ENCODE measurements at places on chromosomes 7 and 10. TPM values are rescaled to one million over a fixed set of nuclear protein-coding genes. Genes with fewer than 3 reads are reported as not detected.

DNA sequence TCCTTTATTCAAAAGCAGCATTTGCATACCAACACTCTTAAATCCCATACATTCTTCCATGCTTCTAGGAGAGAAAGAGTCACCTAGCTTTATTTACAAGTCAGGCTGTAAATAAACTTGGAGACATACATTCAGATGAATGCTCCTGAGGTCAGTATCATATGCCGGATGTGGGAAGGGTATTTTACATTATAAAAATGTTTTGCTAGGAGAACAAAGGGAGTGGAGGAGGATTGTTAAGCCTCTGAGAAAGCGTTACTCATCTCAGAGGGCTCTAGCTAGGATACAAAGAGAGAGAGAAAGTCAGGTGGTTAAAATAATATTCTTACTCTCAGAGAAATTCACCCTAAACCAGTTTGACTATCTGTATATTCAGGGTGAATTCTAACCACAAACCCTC lies 300.9 kb upstream of the NPSR1 start:
- no peak for DNase-seq

GRCh38 chr7:129752760-129753159 lies 141.2 kb downstream of the NRF1 start:
- DNase-seq = no peak

GRCh38 chr10:88991161-88991898 lies 732 bp downstream of the FAS start:
- no peak for DNase-seq

DNA sequence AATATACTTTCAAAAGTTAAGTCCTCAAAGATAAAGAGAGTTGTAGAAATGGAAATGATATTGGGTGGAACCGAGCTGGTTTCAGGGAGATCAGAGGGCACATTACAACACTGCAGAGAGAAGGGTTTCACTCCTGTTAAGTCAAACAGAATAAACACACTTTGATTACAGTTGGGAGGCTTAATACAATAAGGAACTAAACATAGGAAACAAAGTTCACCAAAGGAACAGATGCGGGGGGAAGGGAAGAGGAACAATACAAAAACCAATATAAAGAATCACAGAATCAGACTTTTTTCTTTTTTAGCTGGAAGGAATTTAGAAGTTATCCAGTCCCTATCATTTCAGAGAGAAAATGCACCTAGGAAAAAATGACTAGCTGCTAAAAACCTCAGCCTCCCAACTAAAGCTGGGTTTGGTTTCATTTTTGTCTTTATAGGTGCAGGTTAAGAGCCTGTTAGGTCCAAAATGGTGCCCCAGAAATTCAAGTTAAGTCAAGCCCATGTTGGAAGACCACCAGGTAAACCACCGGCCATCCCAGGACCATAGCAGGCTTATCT lies 81.9 kb downstream of the DNMBP start:
- DNase-seq = no peak

GRCh38 chr10:6382081-6382480 lies 179.3 kb downstream of the PFKFB3 start:
- DNase-seq = peak; percentile 22

DNA sequence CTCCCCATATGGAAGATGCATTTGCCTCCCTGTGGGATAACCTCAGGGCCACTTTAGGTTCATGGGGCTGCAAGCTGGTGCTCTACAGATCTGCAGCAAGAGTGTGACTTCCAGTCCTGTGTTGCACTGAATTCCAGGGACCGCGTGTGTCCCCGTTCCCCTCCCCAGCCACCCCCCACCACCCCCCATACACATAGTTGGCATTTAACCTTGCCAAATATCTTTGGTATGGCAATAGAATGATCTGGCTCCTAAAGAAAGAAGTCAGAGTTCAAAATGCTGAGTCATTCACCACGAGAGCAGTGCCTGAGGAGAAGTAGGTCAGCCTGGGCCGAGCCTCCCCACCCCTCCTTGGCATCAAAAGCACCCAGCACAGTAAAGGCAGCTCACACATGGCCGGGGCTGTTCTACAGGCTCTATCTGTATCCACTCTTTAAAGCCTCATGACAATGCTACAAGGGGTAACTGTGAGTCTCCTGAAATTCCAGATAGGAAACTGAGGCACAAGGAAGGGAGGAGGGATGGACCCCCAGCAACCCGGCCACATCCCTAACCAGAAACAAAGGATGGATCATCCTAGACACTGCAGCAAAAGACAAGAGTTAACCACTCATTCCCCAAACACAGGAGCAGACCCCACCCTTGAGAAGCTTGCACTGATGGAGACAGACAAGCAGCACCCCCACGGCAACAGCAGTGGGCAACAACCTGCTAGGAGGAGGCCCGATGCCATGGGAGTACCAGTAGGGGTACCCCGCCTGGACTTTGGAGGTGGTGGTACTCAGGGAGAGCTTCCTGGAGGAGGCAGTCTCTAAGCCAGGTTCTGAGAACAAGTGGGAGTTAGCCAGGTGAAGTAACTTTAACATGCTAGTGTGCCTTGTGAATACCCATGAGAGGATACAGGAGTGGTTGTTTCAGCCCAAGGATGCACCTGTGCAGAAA lies 70.3 kb upstream of the NANOS1 start:
- no peak for DNase-seq

DNA sequence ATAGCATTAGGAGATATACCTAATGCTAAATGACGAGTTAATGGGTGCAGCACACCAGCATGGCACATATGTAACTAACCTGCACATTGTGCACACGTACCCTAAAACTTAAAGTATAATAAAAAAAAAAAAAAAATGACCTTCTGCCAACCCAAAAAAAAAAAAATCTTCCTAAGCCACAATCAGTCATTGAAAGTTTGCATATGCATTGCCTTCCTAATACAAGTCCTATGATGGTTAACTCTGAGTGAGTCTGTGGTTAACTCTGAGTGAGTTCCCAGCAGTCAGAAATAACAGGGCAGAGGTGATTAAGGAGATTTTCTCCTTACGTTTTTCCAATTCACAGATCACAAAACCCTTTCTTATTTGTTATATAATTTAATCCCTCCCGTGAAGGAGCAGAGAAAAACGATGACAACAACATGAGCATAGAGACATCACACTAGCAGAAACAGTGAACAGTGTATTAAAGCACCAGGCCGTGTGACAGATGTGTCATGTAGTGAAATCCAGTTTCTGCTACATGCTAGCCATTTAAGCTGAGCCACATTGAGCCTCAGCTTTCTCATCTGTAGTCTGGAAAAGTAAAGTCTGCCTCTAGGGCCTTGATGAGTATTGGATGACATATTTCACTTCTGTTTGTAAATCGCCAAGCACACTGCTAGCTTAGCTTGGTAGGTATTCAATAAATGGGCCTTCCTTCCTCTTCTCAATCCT lies 7.4 kb upstream of the RNF148 start:
- DNase-seq = no peak

- DNase-seq = no peak
Measured at GRCh38 chr10:129038522-129038921, 428.5 kb upstream of the MGMT start.

DNA sequence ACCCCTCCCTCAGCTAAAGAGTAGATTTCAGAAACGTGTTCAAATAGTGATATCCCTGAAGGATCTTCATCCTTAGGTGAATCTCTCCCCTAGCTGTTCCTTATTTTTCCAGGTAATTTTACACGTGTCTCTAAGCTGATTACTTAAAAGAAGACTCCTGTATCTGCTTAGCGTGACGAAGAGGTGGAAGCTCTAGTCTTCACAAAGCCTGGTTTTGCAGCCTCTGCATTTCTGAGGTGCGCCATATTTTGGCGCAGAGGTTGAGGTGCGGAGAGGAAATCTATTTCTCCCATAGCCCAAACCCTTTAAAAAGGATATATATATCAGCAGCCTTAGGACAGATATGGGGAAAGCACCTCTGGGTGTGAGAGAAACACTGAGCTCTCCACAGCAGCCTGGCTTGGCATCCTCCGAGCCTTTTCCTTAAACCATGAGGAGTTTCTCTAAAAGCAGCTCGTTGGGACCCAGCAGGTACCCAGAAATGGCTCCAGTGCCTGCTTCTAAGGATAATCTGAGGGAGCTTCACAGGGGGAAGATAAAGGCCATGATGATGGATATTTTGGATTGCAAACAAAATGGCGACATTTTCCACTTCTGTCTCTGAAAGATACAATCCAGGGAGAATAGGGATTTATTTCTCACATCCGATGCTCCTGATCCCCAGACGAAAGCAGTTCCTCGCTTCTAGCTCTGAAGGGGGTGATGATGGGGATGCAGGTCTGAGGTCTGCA lies 3.0 kb upstream of the HOXA2 start:
- DNase-seq = no peak

DNA sequence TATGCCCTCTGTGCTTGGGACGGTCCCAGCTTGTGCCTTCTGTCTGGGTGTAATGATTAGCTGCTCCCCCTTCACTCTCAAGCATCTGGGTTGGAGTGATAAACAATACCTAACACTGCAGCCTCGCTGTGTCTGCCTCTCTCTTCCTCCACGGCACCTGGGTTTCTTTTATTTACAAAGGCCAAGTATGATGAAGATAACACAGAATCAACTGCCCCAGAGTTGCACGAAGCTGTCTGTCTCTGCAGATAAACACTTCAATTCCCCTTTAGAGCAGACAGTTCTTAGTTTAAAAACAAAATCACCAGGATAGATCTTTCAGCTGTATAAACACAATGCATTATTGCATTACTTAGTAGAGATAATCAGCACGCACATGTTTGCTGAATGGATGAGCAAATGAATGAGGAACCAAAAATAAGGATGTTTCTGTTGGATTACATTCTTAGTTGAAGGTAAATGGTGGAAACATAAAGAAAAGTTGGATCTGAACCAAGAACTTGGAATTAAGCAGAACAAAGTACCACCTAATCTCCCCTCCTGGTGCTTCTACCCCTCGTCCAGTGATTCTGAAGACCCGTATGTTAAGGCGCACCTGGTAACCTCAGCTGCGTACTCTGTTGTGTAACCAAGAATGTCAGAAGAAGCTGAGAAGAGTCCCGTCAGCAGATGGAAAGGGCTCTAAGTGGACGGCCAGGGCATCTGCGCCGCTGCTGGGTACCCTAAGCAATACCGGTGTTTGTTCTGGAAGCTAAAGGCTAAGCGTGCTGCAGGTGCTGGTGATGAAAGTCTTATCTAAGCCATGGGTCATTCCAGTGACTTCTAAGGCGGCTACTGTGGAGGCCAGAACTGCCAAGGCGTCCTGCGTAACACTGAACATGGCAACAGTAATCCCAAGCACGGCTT lies 26.6 kb downstream of the INSIG1 start:
- no peak for DNase-seq

DNA sequence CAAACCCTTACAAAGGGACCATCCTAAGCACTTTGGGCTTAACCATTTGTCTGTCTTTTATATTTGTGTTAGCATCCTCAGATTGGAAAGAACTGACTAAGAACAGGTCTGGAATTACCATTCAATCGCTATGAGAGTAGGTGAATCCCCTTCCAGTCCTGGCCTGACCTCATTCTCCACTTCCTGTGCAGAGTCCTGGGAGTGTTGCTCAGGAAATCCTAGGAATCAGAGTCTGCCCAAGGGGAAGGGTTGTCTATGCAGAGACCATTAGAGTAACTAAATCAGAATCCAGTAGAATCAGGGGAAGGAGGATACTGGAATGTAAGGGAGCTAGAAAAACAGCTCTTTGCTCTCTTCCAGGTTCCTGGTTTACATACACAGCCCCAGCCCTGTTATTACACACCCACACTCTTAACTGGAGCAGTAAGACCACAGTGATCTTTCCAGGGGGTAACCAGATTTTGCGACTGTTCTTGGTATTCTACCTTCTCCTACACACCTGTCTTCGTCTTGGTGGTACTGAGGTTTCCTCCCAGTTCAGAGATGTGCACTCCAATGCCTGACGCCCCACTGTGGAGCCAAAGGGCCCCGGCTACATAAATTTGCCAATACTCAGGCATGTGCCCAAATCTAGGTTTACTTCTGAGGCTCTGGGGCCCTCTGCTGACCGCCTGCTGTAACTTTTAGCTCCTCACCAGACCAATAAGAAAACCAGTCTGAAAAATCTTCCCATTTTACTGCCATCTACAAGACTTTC lies 103.7 kb downstream of the RNF216 start:
- DNase-seq = no peak

GRCh38 chr10:99629625-99629978 lies 9.4 kb upstream of the SLC25A28 start:
- no peak for DNase-seq

- no peak for DNase-seq
Measured at GRCh38 chr7:46695051-46695708, 774.1 kb upstream of the IGFBP3 start.

GRCh38 chr7:115441033-115441432 lies 519.1 kb downstream of the MDFIC start:
- DNase-seq = no peak

GRCh38 chr7:130063036-130063435 lies 7.3 kb upstream of the KLHDC10 start:
- DNase-seq = no peak

DNA sequence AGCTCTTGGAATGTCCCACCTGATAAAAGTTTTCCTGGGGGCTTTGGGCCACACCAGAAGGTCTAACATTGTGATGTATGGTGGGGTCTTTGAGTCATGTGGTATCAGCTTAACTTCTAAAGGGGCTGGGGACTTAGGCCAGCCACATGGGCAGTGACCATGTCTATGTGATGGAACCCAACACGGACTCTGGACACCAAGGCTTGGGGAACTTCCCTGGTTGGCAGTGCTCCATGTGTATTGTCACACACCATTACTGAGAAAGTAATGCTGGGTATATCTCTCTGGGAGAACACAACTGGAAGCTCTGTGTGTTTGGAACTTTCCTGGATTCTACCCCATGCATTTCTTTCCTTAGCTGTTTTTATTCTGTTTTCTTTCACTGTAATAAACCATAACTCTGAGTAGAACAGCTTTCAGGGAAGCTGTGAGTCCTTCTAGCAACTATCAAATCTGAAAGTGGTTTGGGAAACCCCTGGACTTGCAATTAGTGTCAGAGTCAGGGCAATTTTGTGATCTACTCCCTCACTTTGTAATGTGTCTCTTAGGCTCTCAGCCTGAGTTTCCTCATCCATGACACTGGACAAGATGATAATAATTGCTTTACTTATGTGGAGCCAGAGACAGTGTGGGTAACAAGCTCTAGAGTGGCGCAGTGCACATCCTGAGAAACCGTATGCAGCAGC lies 28.4 kb upstream of the AGK start:
- DNase-seq = no peak

DNA sequence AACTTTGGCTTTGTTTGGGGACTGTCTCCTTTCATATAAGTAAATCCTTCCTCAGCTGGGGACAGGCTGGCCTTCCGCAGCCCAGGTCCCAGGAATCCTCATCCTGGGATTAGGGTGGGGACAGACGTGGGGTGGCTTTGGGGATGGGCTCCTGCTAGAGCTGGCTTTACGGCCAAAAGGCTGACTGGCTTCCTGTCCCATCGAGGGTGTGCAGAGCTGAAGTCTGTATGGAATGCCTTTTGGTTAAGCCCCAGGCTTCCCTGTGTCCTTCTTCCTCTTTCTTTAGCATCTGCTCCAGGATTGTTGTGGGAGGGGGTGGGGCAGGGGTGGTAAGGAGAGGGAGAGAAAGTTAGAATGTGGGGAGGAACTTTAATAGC lies 59.4 kb upstream of the AQP1 start:
- no peak for DNase-seq

OIT3 gene
- polyA plus RNA-seq = 7.6 TPM

AKR1C8 gene
- not detected for polyA plus RNA-seq

MYPN gene
- 93.8 TPM for polyA plus RNA-seq

Data from forelimb muscle (tissue), 1 donor.